ENCODE measurements at places on chromosomes 11 and 22. TPM values are rescaled to one million over a fixed set of nuclear protein-coding genes. Genes with fewer than 3 reads are reported as not detected.
A peak's percentile ranks its signal among the peaks of the same experiment; 100 is the strongest.

DNA sequence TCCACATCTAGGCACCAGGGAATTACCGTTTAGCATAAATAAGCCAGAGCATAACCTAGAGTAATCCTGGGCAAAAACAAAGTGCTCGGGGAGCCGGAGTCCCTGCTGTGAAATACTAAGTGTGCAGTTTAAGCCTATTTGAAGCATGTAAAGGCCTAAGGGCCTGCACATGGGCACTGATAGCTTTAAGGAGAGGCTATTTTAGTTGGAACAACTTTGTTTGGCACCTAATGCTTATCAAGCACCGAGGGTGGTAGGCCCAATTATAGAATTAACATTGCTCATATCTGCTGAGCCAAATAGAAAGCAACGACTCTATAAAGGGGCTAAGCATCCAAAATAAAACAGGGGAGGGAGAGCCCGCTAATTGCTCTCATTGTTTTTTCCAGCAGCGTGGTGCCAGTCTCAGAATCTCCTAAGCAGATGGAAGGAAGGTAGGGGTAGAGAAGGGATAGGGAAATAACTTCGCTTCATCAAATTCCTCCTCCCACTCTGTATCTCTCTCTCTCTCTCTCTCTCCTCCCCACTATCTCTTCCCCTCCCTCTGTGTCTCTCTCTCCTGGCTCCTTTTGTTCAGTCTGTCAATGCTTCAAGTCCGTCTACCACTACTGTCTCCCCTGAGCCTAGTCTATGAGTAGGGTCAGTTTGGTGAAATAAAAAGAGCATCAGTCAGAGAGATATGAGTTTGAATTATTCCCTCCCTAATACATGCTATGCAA, 292.8 kb downstream of the NXPE2 start:
- DNase-seq = no peak

DNA sequence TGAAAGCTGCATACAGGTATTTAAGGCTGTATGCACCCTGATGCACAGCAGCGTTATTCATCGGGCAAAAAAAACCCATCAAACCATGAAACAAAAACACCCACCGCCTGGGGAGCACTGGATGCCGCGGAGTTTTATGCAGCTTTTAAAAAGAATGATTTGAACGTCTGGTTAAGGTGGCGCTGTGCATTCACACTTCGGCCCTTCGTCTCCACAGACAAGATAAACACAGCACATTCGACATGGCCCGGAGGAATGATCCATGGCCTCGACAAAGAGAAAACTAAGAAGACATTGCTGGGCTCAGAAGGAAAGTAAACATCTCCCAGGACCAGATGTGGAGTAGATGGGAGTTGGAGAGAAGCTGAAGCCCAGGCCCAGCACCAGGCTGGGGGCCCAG, 40.8 kb upstream of the GAL start:
- no peak for DNase-seq

GRCh38 chr11:135022454-135022853, 610.4 kb upstream of the B3GAT1 start:
- no peak for DNase-seq

DNA sequence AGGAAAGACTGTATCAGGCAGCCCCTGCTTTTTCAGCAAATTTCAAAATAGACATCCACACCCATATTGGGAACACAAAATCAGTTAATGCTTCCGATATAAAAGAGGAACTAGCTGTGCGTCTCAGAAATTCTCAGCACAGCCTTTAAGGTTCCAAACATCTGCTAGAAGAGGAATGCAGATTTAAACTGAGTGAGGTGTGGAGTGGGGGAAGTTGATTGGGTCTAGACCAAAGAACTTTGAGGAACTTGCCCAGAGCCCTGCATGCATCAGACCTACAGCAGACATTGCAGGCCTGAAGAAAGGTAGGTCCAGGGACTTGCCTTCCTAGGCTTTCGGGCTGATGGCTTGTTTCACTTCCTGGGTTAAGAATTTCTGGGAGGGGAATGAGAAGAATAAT, at the start of gene MS4A4A:
TSS of gene MS4A4A (plus strand) at position 255 of the 400 bp plus-strand sequence. CDS start at position 265, 10 bp downstream.
- no peak for DNase-seq

DNA sequence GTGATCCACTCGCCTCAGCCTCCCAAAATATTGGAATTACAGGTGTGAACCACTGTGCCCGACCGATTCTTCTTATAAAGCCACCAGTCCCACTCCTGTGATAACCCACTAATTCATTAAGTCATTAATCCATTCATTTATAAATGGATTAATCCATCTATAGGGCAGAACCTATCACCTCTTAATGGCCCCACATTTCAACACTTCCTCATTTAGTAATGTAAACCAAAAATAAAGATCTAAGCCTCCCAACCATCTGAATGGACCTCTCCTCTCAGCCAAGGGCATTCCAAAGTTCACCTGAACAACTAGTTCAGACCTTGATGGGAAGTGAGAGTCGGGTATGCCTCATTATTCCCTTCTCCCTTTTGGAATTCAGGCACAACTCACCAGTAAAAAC, 9.9 kb upstream of the MRPL11 start:
- DNase-seq = no peak

DNA sequence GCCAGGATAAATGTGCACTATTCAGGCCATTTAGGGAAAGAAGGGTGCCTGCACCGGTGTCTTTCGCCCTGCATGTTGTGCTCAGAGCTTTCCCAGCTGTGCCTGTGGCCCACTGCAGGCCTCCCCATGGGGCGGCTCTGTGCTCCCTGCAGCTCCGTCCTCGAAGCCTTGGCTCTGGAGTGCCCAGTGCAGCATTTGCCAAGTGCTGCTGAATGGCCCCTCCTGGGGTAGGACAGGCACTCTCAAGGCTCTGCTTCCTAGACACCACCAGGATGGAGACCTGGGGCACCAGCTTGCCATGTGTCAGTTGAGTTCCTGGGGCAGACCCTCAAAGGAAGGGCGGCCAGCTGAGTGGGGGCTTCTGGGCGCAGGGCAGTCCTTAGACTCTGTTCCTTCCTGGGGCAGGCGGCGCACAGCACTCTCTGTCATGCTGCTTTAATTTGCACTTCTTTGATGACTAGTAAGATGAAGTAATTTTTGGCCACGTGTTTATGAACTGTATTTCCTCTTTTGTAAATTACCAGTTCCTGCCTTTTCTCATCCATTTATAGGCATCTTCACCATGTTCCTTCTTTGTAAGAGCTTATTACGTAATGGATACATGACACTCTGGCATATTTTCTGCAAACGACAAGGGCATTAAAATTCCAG, 32.1 kb upstream of the GNB1L start:
- no peak for DNase-seq

- peak; percentile 43 for DNase-seq
These were observed 209.7 kb upstream of the ARHGAP20 start for GRCh38 chr11:110921742-110922521.

SLC29A2 gene
- total RNA-seq = 35.7 TPM

TECTA gene
- total RNA-seq = 2.6 TPM

MED17 gene
- total RNA-seq = 54.0 TPM

THOC5 gene
- total RNA-seq = 47.8 TPM

C11orf42 gene
- not detected for total RNA-seq

OR4D5 gene
- total RNA-seq = not detected
